ENCODE measurements at places on chromosomes 11 and 22.
A peak's percentile ranks its signal among the peaks of the same experiment; 100 is the strongest.

- DNase-seq: no peak
Measured at GRCh38 chr11:74276581-74276980, 34.9 kb downstream of the P4HA3 start.

DNA sequence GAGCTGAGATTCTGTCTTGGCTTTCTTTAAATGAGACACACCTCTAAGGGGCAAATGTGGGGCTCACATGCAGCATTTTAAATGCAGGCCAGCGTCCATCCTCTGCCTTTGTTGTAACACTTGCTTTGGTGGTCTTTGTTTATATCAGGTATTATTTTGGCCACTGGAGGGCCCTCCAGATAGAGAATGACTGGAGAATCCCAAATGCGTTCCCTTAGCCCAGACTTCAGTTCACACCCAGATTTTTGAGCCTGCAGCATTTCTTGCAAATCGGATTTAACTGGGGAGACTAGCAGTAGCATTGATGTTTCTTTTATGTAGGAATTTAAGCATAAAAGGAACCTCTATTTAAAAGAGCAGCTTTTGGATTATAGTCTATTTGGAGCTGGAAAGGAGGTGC is 200.2 kb upstream of the SORL1-AS1 start:
- peak; percentile 30 for DNase-seq

DNA sequence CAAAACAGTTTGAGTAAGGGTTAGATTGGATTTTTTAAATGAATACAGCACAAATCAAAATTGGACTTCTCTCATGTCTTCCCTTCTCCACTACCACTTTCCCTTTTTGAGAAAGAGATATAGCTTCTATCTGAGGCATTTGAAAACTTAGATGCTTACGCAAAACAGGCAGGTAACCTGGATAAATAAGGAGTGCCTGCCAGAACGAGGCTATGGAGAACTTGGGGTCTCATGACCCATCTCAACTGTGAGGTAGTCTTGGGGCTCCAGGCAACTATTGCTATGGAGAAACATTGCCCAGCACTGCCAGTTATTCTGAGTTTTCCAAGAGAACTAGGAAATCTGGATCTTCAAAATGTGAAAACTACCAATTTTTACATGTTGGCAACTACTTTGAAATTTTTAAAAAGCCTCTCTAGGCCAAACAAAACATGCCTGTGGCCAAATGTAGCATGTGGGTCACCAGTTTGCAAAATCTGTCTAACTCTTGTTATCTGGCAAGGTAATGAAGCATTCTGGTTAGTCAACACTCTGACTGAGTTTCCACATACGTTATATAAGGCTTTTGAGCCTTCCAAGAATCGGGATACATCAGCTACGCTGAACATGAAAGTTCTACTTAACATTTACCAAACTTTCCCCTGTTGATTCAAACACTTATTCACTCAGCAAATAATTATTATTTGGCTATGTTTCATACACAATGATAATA is 752.7 kb downstream of the KCNA4 start:
- peak; percentile 5 for DNase-seq

GRCh38 chr22:49763696-49764095 is 64.0 kb downstream of the BRD1 start:
- no peak for DNase-seq
